ENCODE measurements at places on chromosomes 12 and 14.

- no peak for DNase-seq
Observed at GRCh38 chr14:100108840-100109593, 43.8 kb downstream of the EVL start.

DNA sequence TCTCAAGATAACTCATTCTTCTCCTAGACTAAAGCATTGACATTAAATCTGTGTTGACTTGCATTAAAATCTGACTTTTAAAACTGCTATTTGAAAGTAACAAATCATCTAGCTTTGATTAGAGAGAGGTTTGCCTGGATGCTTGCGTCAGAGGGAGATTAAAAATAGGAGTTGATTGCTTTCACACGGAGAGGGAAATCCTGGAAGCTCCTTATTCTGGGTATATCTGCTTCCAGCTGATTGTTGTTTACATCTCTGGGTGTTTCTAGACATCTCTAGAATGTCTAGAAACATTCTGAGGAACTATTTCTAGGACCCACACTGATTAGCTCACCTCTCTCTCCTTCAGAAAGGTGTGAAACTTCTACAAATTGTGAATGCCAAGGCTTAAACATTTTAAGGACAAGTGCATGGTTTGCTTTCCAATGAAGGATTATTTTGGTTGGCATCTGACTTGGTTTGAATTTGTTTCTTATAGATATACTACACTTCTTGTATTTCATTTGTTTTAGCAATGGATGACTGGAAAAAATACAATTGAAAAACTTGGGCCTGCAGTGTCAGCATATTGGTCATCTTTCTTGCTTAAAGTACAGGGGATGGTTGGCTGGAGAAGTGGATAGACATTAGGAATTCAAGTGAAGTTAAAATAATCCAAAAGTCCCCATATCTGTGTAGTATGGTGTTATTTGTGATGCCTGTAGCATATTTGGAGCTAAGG lies 2.1 kb downstream of the DIP2B start:
- no peak for DNase-seq

- no peak for DNase-seq
Observed at GRCh38 chr14:71529848-71530247, 402.4 kb upstream of the RGS6 start.

DNA sequence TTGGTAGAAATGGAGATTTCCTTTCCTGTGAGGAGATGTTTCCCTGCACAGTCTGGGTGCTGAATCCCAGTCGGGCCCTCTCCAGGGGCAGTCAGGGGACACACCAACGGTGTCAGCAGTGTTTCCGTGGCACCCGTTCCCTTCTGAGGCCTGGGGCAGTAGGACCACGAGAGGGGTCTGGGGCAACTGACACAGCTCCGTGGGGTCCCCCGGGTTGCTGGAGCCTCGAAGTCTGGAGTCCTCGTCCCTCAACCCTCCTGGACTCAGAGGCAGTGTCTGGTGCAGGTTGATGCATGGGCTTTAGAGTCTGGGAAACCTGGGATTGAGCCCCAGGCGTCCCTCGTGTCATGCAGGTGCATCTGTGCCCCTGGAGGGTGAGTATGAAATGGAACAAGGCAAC lies 327.3 kb downstream of the ADGRD1 start:
- no peak for DNase-seq

DNA sequence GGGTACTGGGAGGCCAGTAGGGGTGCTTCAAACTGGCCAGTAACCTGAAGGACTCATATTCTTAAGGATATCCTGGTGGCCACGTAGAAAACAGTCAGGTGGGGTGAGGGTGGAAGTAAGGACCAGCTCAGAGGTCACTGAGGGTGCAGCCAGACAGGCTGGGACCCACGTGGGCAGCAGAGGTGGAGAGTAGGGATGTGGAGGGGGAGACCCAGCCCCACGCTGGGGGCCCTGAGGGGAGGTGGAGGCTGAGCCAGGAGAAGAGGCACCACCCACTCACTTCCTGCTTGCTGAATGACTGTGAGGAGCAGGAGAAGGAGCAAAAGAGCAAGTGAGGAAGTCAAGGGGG lies 12.6 kb upstream of the SERPINA3 start:
- no peak for DNase-seq

GRCh38 chr14:69315301-69315700 lies 55.3 kb downstream of the GALNT16 start:
- no peak for DNase-seq
